ENCODE measurements at places on chromosomes 3 and 15. TPM values are rescaled to one million over a fixed set of nuclear protein-coding genes. Genes with fewer than 3 reads are reported as not detected.

- no peaks in the 10 kb centered on the region for H3K4me1 ChIP-seq
- H3K4me3 ChIP-seq = no peak overlapping the region
- H3K27me3 ChIP-seq = no peaks in the 10 kb centered on the region
- no peak overlapping the region for H3K27ac ChIP-seq
- H3K36me3 ChIP-seq = peaks cover 38% of the 10 kb centered on the region
Measured at GRCh38 chr3:64000453-64001055, 22.7 kb downstream of the PSMD6 start.

IL17RE gene
- total RNA-seq = 5.5 TPM

GRCh38 chr15:83980637-83981036, 254.9 kb upstream of the GOLGA6L4 start:
- no peak overlapping the region for H3K27ac ChIP-seq
- H3K4me3 ChIP-seq = no peak overlapping the region
- no peaks in the 10 kb centered on the region for H3K36me3 ChIP-seq

DNA sequence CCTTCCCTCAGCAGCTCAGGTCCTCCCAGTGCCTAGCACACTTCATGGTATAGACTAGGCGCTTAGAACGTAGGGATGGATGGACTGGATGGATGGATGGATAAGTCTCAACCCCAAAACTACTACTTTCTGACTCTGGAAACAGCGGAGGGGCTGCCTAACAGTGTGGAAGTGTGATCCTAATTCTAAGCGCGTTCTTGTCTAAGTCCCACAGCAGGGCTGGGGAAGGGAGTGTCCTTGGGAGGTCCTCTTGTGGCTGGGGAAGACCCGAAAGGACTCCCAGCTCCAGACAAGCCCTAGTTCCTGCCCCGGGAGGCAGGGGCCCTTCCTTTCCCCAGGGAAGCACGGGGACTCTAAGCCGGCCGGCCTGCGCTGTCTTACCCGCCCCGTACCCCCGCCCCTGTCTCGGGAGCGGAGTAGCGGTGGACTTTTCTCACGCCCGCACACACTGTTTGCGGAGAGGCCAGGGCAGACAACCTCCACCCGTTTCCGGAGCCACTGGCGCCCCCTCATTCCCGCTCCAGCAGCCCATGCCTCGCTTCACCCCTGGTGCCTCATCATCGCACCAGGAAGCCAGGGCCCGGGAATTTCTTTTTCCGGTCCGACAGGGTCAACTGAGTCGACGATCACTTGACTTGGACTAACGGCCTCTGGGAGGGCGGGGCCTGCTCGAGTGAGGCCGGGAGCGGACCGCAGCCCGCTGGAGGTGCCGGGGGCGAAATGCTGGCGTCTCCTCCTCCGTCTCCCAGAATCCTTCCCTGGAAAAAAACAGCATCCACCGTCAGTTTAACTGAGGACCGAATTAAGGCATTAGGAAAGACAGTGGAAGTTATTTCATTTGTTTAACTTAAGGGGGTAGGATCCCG, 133.3 kb downstream of the TBC1D2B start:
- no peaks in the 10 kb centered on the region for H3K36me3 ChIP-seq
- H3K4me3 ChIP-seq = peak overlapping the region; percentile 67
- peak overlapping the region; percentile 25 for H3K27ac ChIP-seq
- DNase-seq = peak; percentile 93
- H3K27me3 ChIP-seq = no peaks in the 10 kb centered on the region
- peaks cover 8% of the 10 kb centered on the region for H3K4me1 ChIP-seq

DNA sequence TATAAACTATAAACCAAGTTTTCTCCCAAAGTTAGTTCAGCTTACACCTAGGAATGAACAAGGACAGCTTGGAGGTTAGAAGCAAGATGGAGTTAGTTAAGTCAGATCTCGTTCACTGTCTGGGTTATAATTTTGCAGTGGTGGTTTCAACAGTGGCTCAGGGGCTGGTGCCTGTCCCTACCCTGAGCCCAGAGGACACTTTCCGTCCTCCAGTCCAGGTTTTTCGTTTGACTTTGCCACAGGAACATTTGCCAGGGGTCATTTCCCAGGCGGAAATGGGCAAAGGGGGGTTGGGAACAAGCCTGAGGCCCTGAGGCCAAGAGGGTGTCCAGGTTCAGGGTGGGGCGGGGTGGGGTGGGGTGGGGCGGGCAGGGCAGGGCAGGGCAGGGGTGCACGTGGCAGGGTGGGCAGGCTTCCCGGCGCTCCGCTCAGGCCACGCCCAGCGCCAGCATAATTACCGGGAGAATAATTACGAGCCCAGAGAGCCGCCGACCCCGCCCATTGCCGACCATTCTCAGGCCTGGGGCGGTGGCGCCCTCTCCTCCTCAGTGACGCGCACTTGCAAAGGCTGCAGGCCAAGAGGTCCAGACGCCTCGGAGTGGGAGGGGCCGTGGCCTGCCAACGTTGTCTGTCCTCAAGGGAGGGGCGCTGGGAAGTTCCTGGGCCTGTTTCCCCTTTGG, 70.4 kb downstream of the KLF13 start:
- no peak overlapping the region for H3K4me3 ChIP-seq
- peak; percentile 92 for DNase-seq
- H3K27me3 ChIP-seq = no peaks in the 10 kb centered on the region
- H3K4me1 ChIP-seq = peaks cover 32% of the 10 kb centered on the region
- no peaks in the 10 kb centered on the region for H3K36me3 ChIP-seq

DNA sequence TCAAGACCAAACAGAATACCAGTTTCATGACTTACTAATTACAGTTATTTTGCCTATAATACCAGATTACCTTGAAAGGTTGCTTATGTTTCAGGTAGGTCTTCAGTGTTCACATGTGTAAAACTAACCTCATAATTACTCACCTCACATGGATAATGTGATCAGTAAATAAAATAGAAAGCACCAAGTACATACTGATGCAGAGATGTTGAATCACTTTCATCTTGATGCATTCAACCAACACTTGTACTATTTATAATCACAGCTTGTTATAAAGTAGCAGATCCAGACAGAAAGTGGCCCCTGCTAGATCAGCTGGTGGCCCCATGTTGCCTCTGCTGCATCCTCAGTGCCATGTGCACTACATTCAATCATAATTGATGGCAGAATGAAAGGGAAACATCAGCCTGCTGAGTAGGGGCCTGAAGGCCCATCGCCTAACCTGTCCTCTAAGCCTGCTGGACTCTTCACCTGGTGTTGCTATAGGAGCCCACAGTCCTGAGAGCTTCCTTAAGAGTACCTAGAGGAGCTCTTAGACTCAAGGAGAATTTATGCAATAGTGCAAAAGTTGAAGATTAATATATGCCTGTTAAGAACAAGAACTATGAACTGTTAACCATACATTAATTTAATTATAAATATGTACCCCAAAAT, 154.3 kb downstream of the PLCL2 start:
- peak overlapping the region; percentile 46 for H3K27ac ChIP-seq
- H3K4me1 ChIP-seq = peaks cover 27% of the 10 kb centered on the region
- H3K4me3 ChIP-seq = no peak overlapping the region
- H3K36me3 ChIP-seq = no peaks in the 10 kb centered on the region
- no peaks in the 10 kb centered on the region for H3K27me3 ChIP-seq

- H3K36me3 ChIP-seq = no peaks in the 10 kb centered on the region
- H3K27ac ChIP-seq = no peak overlapping the region
- peaks cover 5% of the 10 kb centered on the region for H3K4me1 ChIP-seq
- peak overlapping the region; percentile 60 for H3K4me3 ChIP-seq
Measured at GRCh38 chr3:127226946-127227842, 34.3 kb downstream of the PRR23E start.

- H3K27me3 ChIP-seq = no peaks in the 10 kb centered on the region
- H3K27ac ChIP-seq = no peak overlapping the region
- DNase-seq = peak; percentile 78
- no peaks in the 10 kb centered on the region for H3K36me3 ChIP-seq
- H3K4me3 ChIP-seq = no peak overlapping the region
Measured at GRCh38 chr3:185280572-185281365, 26.9 kb upstream of the EHHADH start.

HHLA2 gene
- total RNA-seq = not detected

DNA sequence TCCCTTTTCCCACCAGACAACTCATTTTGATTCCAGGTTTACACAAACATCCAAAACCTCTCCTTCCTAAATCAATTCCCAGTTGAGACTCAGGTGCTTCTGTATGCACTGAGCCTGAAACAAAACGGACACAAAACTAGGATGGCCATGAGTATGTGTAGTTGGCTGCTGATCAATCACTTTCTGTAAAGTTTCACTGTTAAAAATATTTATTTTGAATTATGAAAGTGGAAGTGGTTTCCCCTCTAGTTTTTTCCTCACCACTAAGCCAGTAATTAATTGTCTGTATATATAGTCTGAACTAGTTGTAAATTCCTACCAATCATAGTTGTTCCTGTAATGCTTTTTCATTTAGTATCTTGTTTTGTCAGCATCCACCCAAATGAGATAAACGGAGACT, 51.7 kb upstream of the TSPAN3 start:
- DNase-seq = no peak
- H3K27ac ChIP-seq = no peak overlapping the region
- H3K27me3 ChIP-seq = no peaks in the 10 kb centered on the region
- no peak overlapping the region for H3K4me3 ChIP-seq
- peaks cover 21% of the 10 kb centered on the region for H3K4me1 ChIP-seq

MED12L gene
- 0.32 TPM for total RNA-seq

GRCh38 chr3:88009066-88009465, 49.7 kb downstream of the CGGBP1 start:
- H3K4me1 ChIP-seq = no peaks in the 10 kb centered on the region
- DNase-seq = no peak
- no peaks in the 10 kb centered on the region for H3K36me3 ChIP-seq
- no peaks in the 10 kb centered on the region for H3K27me3 ChIP-seq
- no peak overlapping the region for H3K27ac ChIP-seq

DNA sequence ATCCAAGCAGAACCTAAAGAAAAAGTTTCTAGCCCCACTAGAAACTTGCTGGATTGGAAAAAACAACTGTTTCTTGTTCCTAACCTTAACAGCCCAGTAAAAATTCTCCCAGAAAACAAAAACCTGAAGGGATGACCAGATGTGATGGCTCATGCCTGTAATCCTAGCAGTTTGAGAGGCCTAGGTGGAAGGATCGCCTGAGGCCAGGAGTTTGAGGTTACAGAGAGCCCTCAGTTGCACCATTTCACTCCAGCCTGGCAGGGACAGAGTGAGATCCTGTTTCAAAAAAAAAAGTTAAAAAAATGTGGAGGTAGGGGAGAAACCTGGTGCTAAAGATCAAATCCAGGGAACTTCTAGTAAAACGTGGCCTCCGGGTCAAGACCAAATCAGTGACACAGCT, 38.6 kb upstream of the RAF1 start:
- no peak overlapping the region for H3K27ac ChIP-seq
- H3K4me3 ChIP-seq = no peak overlapping the region
- peaks cover 20% of the 10 kb centered on the region for H3K4me1 ChIP-seq
- DNase-seq = no peak
- H3K36me3 ChIP-seq = no peaks in the 10 kb centered on the region
- H3K27me3 ChIP-seq = no peaks in the 10 kb centered on the region

- no peak overlapping the region for H3K4me3 ChIP-seq
- H3K36me3 ChIP-seq = no peaks in the 10 kb centered on the region
- H3K4me1 ChIP-seq = peaks cover 28% of the 10 kb centered on the region
- peak; percentile 72 for DNase-seq
- no peak overlapping the region for H3K27ac ChIP-seq
Measured at GRCh38 chr15:71651750-71652186, 158.6 kb upstream of the NR2E3 start.

- H3K4me3 ChIP-seq = no peak overlapping the region
- no peaks in the 10 kb centered on the region for H3K27me3 ChIP-seq
- H3K36me3 ChIP-seq = no peaks in the 10 kb centered on the region
- H3K4me1 ChIP-seq = peaks cover 23% of the 10 kb centered on the region
Measured at GRCh38 chr3:72896996-72897757, 9.3 kb downstream of the GXYLT2 start.

DNA sequence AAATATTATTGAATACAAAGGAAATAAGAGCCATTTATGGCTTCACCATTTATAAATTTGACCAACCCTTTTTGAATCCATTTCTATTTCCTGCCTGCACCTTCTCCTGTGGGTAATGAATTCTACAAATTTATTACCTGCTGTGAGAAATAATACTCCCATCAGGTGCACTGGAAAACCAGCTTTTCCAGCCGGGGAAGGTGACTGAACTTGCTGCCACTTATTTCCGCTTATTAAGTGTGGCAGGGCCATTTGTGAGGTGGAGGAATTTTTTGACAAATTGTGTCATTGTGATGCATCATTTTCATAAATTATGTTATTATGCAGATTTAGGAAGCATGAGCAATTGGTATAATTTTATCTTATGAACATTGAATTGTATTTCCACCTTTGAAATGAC, 151.1 kb downstream of the SQOR start:
- no peaks in the 10 kb centered on the region for H3K36me3 ChIP-seq
- no peaks in the 10 kb centered on the region for H3K4me1 ChIP-seq
- no peaks in the 10 kb centered on the region for H3K27me3 ChIP-seq

DNA sequence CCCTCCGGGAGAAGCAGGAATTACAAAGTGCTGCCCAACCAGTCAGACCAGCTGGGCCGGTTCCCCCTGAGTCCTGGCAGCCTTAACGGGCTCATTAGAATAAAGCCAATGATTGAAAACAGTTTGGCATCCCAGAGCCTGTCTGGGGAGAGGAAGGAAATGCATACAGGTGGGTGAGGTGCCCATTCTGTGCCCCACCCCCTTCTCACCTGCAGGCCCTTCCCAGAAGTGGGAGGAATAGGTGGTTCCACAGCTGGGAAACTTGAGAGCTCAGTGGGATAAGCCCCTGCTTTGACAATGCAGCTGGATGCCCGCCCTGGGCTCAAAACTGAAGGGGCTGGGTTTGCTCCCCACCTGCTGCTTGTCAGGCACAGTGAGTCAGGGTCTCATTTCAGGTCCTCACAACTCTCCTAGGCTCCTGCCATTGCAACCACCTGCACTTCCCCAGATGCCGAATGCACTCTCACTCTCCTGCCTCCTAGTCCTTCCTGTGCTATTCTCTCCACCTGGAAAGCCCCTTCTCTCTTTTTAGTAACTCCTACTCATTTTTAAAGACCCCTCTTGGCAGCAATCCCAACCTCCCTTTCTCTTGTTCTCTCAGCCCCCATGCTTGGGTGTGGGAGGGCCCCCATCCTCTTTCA, 5.5 kb upstream of the BUB1B start:
- no peaks in the 10 kb centered on the region for H3K27me3 ChIP-seq
- H3K36me3 ChIP-seq = no peaks in the 10 kb centered on the region
- no peak for DNase-seq
- H3K4me3 ChIP-seq = no peak overlapping the region
- no peak overlapping the region for H3K27ac ChIP-seq
